Astrocyte of the spinal cord (primary cell): ENCODE measurements at places on chromosomes 12 and 14.

GRCh38 chr14:35224615-35225014 is 67.6 kb upstream of the PSMA6 start:
- no peak for DNase-seq

- no peak for DNase-seq
These were observed 967 bp upstream of the PTCSC3 start for GRCh38 chr14:36177489-36177888.

GRCh38 chr12:115423546-115423987 is 739.6 kb upstream of the TBX3 start:
- no peak for DNase-seq

DNA sequence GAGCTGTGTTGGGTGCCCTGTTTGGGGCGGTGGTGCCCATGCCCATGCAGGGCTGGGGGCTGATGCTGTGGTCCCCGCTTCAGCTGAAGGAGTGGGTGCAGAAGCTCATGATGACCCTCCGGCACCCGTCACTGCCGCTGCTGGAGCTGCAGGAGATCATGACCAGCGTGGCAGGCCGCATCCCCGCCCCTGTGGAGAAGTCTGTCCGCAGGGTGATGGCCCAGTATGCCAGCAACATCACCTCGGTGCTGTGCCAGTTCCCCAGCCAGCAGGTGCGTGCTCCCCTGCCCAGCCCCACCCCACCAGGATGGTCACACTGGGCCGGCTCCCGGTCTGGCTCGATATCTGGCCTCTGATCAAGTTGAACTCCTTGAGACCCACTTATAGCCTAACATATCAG is 92.7 kb downstream of the ACACB start:
- no peak for DNase-seq

DNA sequence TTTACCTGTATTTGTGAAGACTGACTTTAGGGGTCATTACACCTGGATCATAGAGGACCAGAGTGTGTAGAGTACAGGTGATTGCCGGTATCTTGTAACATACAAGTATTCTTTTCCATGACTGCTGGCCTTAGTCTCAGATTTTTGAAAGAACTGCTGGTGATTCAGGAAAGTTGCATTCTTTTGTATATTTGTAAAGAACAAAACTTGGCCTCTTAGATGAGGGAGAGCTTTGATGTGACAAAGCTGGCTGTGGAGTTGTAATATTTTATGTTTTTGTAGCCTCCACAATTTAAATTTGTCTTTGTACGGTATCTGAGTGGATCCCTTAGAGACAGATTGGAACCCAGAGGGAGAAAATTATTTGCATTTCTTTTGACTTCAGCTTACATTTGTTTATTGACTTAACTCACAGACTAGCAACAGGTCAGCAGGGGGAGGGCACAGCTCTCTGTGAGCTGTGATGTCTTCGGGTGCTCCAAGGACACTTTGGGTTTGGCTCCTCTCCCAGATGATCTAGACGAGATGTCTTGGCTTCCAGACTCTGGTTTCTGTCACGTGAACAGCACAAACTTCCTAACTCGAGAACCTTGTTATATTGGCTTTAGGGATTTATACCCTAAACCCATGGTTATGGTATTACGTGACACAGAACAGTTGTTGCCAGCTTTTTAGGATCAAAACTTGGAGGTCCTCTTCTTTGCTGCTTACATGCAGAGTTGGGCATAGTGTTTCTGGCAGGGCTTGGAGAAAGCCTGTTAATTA is 65.9 kb downstream of the DAAM1 start:
- DNase-seq = peak; percentile 97

DNA sequence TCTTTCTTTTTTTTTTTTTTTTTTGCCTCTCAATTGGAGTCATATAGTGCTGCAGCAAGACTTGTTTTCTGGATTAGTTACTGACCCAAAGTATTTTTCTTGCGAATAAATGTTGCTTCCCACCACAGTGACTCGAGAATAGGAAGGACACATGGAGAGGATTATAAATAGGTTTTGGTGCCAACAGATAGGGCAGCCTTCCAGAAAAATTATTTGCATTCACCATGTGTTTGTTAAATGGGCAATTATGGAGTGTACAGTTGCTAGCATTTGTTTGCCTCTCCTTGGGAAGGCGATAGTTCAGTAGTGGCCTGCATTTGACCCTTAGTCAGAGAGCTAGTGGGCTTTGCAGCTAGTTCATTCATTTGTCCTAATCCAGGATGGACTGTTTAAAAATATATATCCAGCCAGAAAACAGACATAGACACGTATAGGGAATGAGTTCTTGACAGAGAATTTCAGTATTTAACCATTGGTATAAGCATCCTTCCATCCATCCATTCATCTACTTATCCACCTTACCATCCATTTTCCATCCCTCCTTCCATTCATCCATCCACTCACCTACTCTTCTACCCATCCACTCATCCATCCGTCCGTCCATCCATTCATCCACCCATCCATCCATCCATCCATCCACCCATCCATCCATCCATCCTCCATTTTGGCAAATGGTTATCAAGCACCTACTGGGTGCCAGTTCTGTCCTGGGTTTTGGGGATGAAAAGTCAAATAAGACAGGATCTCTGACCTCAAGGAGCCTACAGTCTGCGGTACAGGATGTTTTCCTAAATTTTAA is 67.5 kb downstream of the CHST11 start:
- peak; percentile 20 for DNase-seq

GRCh38 chr12:118455327-118455726 is 79.0 kb downstream of the SUDS3 start:
- no peak for DNase-seq

GRCh38 chr14:99581374-99581773 is 22.6 kb downstream of the CCDC85C start:
- DNase-seq = no peak

DNA sequence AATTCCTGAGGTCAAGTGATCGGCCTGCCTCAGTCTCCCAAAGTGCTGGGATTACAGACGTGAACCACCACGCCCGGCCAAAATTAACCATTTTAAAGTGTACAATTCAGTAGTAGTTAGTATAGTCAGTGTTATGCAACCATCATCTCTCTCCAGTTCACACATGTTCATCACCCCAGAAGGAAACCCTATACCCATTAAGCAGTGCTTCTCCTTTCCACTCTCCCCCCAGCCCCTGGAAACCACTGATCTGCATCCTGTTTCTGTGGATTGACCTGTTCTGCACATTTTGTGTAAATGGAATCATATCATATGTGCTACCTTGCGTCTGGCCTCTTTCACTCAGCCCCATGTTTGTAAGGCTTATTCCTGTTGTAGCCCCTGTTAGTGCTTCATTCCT is 52.2 kb downstream of the PHETA1 start:
- DNase-seq = no peak

DNA sequence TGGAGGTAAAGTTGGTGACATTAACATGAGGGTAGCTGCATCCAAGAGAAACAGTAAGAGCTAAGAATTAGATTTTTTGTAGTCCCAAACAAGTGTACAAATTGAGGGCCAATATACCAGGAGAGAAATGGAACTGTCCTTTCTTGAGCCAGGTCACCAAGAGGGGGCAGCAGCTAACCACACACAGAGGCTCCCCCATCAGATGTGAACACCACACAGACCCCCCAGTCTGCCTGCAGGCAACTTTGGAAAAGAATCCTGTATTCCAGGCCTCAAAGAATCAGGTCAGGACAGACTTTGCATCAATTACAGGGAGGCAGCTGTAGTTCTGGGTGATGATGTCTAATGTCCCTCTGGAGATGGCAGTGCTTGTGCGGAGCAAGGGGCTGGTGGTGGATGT is 77.9 kb downstream of the SPTB start:
- DNase-seq = peak; percentile 20

GRCh38 chr14:41201696-41202095 is 405.0 kb upstream of the LRFN5 start:
- no peak for DNase-seq

- DNase-seq = peak; percentile 95
These were observed 13.0 kb downstream of the PLEKHG6 start for GRCh38 chr12:6323340-6323994.

GRCh38 chr12:95151406-95151805 is 65.9 kb downstream of the FGD6 start:
- DNase-seq = no peak

- no peak for DNase-seq
These were observed 172.2 kb downstream of the PTPRO start for GRCh38 chr12:15494329-15495046.

DNA sequence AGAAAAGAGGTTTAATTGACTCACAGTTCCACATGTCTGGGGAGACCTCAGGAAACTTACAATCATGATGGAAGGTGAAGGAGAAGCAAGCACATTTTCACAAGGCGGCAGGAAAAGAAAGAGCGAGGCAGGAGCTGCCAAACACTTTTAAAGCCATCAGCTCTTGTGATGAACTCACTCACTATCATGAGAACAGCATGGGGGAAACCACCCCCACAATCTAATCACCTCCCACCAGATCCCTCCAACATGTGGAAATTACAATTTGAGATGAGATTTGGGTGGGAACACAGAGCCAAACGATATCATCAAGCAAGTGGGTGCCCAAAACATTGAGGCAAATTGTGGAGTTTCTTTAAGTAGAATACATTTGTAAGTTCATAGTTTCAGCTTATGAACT is 957.7 kb downstream of the DIO2 start:
- DNase-seq = no peak

GRCh38 chr14:100165376-100165775 is 5.9 kb upstream of the DEGS2 start:
- no peak for DNase-seq

- DNase-seq = no peak
These were observed 319.6 kb downstream of the BTG1 start for GRCh38 chr12:91825999-91826398.

- no peak for DNase-seq
These were observed 63.7 kb upstream of the BDKRB2 start for GRCh38 chr14:96140952-96141351.

DNA sequence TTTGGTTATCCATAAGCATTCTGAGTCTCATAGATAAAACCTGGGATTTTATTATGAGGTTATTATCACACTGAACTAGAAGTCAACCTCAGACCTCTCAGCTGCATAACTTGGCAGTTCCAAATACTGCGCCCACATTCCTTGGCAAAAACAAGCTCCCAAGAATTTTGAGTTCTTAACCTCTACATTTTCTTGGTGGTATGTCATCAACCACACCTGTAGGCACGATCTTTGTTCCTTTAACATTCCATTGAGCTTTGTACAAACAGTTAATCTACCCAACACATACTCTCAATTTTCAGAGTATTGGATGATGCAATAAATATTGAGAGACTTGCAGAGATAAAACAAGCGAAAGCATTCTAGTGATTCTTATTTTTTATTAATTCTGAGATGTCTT is 371.8 kb upstream of the PRICKLE1 start:
- peak; percentile 86 for DNase-seq

- DNase-seq = no peak
These were observed 465.8 kb downstream of the APAF1 start for GRCh38 chr12:99110868-99111267.

DNA sequence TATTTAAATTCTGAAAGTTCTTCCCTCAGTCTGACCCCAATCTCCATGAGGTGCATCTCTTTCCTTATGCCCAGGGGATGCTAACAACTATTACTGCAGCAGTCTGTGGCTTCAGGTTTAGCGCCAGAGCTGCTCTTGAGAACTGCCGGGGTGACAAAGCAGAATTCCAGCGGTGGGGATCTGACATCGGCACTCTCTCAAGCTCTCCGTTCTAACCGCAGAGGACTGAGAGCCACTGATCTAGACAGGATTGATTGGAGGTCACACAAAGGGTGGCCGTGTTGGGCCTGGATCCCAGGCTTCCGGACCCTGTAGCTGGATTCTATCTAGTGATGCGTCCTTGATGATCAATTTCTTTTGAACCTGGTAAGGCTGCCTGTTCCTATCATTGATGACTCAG is 155.6 kb upstream of the TMEM132C start:
- DNase-seq = no peak
